ENCODE measurements at places on chromosomes 6 and 20. TPM values are rescaled to one million over a fixed set of nuclear protein-coding genes. Genes with fewer than 3 reads are reported as not detected.

Gene IL17F
- not detected for total RNA-seq

Gene LY6G5C
- 2.7 TPM for total RNA-seq

Gene TCP11
- not detected for total RNA-seq

Gene ABHD16B
- total RNA-seq, result not detected

Gene BNIP5
- 0.05 TPM for total RNA-seq

Gene ZSCAN23
- 9.6 TPM for total RNA-seq

Gene NKAPL
- 0.10 TPM for total RNA-seq

Gene CLPSL2
- total RNA-seq, result not detected

All from motor neuron (in vitro differentiated cells).